Stimulated activated CD4-positive, alpha-beta T cell treated with anti-CD3 and anti-CD28 coated beads, Interleukin-1b, Interleukin-23, amount 100 ng/mL, for 1 hour (primary cell): ENCODE measurements at places on chromosomes 5 and 9.

DNA sequence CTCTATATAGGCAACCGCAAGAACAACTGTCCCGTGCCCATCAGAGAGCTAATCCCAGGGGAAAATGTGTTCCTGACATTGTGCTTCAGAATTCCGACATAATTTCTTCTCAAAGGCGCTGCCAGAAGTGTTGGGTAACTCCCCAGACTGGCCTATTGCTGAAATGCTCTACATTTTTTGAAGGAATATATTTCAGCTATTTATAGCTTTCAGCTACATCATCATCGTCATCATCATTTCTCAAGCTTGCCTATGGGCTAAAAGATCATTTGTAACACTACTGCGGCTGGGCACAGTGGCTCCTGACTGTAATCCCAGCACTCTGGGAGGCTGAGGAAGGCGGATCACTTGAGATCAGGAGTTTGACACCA is 49.7 kb downstream of the MYO10 start:
- no peak for DNase-seq

DNA sequence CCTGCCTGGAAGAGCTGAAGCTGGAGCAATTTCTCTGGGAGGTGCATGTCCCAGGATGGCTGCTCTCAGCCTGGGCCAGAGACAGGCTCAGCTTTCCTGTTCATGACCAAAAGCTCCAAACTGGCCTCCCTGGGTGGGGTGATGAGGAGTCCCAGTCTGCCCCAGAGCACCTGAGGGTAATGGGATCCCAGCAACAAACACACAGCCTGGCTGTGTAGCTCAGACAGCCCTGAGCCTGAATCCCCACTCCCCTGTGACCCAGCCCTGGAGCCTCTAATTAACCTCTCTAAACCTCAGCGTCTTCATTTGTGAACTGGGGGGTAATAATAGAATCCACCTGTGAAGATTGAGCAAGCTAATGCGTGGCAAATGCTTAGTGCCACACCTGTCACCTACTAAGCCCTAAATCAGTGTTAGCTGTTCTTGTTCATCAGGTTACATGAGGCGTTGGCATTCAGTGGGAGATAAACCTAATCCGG is 67.5 kb downstream of the HSPA4 start:
- DNase-seq, result no peak

DNA sequence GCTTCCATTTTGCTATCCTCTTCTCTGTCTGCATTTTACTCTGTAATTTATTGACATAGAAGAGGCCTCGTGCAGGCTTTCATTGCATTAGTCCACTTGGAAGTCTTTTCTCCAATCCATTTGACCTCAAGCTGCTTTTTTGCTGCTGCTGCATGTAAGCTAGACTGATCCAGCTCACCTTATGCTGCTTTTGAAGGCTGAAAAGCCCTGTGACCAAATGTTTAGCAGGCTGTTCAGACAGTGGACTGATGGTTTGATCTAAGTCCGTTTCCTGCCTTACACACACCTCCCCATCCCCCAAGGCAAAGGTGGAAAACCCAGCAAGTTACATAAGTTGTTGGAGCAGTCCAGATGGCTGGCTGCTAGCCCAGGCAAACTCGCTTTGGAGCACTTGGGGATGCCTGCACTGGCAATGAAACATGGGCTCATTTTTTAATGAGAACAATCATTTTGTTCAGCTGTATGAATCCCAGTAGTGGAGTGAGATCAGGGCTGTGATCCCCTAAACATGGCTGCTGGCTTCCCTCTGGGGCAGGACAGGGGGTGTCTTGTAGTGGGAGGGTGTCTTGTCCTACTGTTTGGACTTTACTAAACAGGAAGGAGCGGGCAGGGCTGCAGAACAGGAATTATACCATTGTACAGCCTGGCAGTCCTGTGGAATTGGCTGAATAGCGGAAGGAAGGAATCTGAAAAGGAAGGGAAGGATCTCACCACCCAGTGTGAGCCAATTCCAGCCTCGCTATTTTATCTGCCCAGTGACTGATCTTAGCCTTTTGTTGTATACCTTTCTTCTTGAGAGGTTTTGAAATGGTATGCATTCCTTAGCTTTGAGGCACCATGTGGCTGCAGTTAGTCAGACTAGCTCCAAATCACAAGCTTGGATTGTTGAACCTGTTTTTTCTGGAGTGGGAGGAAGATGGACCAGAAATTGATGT is 212.0 kb downstream of the ARHGAP26 start:
- DNase-seq, result no peak

GRCh38 chr5:139514486-139514856 is 31.9 kb upstream of the STING1 start:
- DNase-seq, result no peak

- DNase-seq, result peak; percentile 38
Observed at GRCh38 chr9:127776195-127776923, 2.1 kb downstream of the SH2D3C start.

- no peak for DNase-seq
Observed at GRCh38 chr5:94700592-94700991, 82.1 kb downstream of the SLF1 start.

DNA sequence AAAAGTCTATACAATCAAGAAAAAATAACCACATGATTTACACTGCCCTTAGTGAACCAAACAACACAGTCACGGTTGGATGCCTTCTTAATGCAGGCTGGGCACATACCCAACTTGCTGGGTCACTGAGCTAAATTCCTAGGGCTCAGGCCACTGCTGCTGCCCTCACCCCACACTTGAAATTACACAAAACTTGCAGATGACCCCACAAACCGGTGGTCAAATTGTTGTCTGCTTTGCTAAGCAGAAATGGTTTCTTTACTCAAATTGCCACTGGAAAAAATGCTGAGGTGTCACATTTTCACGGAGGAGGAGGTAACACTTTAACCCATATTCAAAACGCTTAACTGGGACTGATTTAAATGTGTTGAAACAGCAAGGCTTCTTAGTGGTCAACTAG is 62.4 kb downstream of the HMHB1 start:
- DNase-seq, result no peak

DNA sequence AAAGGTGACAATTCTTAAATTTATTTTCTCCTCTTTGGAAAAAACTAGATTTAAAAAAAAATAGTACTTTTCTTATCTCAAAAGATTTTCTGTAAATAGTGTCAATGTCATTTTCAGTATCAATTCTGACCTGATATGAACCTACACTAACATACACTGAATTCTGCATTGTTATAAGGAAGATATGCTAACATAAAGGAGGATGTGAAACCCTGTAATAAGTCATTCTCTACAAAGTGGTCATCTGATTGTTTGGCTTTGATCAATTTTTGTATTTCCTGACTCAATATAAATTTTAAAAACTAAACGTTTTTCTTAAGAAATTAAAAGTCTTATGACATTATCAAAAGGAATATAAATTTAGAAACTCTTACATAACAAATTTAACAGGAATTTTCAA is 233.6 kb upstream of the EDIL3 start:
- no peak for DNase-seq

DNA sequence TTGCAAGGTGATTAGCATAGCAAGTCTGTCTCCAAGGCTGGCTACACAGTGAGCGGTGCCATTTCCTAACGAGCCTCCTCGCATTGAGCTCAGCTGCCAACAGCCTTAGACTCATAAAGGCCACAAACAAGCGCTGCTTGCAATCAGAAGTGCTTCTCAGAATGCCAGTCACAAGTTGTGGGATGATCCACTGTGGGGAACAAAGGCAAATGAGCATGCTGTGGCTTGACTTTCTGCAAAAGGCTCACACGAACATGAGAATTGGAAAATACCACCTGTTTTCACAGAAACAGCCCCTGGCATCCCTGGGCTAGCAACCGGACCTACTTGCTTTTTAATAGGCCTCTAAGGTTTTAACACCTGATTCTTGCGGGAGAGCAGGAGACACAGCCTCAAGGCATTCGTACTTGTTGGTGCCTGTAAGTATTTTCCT is 215.5 kb downstream of the FANCC start:
- no peak for DNase-seq

- DNase-seq, result no peak
Observed at GRCh38 chr9:99403371-99403770, 181.3 kb downstream of the SEC61B start.

GRCh38 chr5:31626156-31626555 is 12.8 kb upstream of the PDZD2 start:
- no peak for DNase-seq

DNA sequence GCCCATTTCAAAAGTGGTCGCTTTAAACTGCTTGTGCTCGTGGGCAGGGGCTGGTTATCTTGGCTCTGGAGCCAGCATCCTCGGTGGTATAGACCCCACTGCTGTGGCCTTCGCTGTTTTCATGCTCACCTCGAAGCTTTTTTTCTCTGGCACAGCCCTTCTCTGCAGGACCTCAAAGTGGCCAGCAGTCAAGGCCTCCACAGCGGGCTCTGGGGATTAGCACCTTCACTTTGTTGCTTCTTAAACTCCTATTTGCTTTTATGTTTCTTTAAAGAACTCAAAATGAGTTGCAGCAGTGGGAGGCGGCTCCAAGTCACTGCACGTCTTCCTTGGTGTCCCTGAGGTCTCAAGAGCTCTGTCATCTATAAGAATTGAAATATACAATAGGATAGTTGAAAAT is 165.1 kb downstream of the CACNA1B start:
- no peak for DNase-seq

DNA sequence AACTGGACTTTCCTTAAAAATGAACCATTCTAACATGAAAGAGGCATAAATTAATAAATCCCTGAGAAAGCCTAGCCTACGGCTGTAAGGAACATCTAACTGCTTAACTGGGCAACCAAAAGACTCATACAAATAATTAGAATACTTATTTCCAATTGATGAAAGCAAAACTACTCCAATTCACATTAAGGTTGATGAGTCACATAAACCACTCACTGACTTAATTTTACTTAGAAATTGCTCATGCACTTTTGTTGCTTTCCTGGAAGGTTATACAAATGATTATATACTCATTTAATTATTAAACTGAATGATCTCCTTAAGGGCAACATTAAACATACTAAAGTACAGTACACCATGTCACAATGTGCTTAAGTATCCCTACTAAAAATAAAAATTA is 101.9 kb downstream of the NFIB start:
- DNase-seq, result no peak

- no peak for DNase-seq
Observed at GRCh38 chr5:128469912-128470311, 68.1 kb downstream of the FBN2 start.
